CD8-positive, alpha-beta T cell (primary cell): ENCODE measurements at places on chromosomes 2 and 18.
A peak's percentile ranks its signal among the peaks of the same experiment; 100 is the strongest.

DNA sequence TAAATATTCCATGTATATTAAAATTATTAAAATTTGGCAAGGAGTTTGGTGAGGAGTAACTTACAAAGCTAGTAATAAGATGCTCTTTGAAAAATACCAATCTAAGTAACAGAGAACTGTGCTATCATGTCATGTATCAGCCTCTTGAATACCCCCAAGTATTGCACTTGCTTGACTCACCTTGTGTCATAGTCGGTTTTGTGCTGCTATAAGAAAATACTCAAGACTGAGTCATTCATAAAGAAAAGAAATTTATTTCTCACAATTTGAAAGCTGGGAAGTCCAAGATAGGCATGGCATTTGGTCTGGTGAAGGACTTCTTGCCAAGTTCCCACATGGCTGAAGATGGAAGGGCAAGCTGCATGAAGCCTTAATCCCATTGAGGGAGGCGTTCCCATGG lies 179.2 kb downstream of the MEMO1 start:
- DNase-seq: no peak

DNA sequence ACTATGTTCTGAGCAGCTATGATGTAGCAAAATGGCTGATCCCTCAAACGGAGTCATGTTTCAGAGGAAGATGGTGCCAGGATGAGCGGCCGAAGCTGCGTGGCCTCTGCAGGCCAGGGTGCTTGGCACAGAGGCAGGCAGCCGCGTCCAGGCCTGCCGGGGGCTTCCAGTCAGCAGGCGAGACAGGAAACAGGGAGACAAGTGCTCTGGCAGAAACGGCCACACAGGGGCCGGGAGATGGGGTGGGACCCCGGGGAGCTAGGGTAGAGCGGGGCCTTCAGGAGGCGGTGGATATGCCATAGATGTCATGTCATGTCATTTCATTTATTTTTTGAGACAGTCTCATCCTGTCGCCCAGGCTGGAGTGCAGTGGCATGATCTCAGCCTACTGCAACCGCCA lies 50.7 kb downstream of the EIPR1 start:
- DNase-seq: no peak

GRCh38 chr2:31729442-31730092 lies 148.8 kb upstream of the SRD5A2 start:
- DNase-seq: no peak

DNA sequence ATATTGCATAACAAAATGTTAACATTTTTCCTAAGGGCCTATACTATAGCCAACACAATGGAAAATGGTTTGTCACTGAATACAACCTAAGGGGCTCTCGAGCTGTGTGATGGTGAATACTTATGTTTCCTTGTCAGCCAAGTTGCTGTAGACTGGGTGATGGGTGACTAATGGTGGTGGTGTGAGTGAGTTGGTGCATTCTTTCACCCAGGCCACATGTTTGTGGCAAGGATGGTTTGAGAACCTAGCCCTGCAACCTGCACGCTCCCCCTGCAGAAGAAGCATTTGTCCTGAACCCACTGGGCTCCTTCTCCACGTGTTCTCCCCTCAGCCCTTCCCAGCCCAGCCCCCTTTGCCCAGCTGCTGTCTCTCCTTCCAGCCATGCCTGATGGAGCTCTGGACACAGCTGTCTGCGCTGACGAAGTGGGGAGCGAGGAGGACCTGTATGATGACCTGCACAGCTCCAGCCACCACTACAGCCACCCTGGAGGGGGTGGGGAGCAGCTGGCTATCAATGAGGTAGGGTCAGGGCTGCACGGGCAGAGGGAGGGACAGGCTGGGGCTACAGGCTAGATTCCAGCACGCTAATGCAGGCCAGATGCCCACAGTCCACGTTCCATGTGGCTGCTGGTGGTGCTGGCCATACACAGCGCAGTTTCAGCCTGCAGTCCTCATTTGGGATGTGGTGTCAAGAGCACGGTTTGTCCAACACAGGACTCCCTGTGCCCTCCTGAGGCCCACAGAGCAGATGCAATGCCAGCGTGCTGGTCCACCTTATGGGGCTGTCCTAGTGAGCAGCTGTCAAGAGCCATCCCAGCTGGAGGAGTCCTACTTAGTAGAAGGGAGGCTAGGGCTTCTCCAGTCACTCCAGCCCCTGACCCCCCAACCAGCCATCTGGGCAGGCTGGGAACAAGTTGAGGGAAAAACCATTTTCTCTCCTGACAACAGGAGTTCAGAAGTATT lies 65.4 kb downstream of the FAM168B start:
- DNase-seq: peak; percentile 1

- no peak for DNase-seq
These were observed 80.8 kb downstream of the ANKRD44 start for GRCh38 chr2:197229509-197230443.

DNA sequence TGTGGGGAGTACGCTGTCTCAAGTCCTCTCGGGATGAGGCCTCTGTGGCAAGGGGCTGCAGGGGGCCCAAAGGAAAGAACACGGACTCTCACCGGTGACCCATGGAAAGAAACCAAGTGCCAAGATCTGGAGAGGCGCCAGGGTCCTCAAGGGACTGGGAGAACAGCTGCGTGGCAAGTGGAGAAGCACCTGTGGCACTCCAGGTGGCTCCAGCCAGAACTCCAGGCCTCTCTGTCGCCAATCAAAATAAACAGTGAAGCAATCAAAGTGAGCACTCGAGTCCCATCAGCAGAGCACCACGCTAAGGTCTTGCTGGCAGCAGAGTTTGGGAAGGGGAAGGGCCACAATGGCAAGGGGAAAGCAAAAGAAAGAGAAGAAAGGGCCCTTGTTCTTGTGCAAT lies 54.7 kb downstream of the BCL2 start:
- no peak for DNase-seq

- DNase-seq: no peak
These were observed 151.9 kb downstream of the FHOD3 start for GRCh38 chr18:36449451-36449850.

DNA sequence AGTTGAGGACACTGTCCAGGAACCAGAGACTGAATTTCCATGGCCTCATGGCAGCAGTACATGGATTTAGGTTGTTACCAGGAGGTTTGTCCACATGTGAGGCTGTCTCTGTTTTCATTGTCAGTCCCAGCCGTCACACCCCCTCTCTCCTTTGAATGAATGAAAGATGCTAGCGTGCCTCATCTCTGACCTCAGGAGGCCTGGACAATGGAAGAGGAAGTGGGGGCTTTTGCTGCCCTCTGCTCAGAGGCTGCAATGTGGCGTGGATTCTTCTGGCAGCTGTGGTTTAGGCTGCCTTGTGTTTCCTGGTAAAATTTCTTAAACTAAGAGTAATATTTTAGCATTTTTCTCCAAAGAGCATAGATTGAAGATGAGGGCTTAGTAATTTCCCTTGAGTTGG lies 47.5 kb downstream of the RAB31 start:
- DNase-seq: no peak

DNA sequence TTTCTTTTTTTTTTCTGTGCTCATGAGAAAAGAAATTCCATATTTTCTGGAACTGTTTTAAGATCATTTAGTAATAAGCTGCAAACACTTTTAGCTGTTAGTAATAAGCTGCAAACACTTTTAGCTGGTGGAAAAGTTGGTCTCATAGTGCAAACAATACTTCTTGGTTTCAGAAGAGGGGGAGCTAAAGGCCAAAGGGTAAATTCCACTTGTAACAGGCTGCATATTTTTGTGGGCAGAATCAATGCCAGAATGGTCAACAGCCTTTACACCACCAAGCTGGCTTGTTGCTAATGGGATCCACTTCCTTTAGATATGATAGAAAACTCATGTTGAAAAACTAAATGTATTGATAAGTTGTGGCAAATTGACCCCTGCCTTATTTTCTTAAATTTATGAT lies 356.8 kb downstream of the NR4A2 start:
- no peak for DNase-seq

DNA sequence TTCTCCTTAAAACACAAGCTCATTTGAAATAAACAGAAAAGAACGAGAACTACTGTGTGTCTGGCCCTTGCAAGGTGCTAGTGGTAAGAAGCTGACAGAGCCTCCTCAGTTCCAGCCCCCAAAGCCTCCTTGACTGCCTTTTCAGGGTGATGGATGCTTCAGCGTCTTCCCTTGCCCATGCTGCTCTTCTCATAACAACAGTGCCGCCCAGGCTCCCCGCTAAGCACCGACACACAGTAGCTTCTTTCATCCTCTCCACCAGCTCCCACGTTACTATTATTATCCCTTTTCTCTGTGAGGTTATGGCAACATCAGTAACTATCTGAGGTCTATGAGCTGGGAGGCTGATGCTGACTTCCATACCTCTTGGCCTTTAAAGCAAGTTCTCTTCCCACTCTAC lies 418.6 kb downstream of the TSN start:
- DNase-seq: no peak

DNA sequence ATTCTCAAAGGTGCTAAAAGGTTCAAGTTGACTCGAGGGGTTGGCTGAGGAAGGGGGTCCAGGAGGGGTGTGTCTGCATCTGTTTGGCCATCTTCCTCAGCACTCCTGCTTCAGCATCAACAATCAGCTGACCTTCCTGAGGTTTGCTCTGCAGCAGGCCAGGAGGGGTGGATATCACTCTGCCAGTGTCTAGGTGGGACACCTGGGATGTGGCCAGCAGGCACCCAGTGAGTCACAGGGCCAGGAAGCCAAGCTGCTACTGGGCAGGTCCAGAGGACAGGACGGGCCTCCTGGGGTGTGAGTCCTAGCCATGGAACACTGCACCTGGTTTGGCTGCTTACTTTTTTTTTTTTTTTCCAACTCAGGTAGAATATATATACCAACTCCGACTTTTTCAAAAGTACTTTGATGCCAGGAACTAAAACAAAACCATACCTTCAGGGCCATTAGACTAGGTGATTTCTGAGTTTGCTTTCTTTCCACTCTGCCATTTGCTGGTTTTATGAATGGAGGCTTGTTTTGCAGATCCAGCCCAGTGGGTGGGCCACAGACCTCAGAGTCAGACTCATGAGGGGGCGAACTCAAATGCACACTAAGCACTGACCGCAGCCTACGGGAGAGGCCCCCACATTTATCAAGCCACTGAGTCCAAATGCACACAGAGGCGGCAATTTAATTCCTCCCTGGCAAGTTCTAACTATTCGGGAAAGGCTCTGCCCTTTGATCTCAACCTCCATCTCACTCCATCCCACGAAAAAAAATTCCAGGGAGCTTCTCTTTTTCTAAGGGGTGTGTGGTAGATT lies 76.0 kb downstream of the UXS1 start:
- no peak for DNase-seq

DNA sequence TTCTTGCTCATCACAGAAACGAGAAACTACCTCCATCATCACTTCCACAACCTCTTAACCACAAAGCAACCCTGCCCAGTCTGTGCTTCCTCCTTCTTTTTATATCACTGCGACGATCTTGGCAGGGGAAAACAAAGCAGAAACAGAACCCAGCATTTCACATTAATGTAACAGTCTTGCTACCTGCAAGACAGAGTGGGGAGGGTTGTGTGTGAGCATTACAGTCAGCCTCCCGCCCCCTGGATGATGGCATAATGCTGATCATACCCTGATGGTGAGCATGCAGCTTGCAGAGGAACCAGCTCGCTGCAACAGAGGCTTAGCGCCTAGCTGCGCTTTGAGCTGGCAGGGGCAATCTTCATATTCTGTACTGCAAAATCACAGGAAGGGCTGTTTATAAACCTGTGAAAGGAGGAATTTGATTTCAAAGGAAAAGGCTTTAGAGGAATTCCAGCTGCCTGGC lies 376.1 kb downstream of the IRS1 start:
- DNase-seq: no peak

- peak; percentile 26 for DNase-seq
These were observed 1.6 kb upstream of the LPIN1 start for GRCh38 chr2:11744631-11745394.

DNA sequence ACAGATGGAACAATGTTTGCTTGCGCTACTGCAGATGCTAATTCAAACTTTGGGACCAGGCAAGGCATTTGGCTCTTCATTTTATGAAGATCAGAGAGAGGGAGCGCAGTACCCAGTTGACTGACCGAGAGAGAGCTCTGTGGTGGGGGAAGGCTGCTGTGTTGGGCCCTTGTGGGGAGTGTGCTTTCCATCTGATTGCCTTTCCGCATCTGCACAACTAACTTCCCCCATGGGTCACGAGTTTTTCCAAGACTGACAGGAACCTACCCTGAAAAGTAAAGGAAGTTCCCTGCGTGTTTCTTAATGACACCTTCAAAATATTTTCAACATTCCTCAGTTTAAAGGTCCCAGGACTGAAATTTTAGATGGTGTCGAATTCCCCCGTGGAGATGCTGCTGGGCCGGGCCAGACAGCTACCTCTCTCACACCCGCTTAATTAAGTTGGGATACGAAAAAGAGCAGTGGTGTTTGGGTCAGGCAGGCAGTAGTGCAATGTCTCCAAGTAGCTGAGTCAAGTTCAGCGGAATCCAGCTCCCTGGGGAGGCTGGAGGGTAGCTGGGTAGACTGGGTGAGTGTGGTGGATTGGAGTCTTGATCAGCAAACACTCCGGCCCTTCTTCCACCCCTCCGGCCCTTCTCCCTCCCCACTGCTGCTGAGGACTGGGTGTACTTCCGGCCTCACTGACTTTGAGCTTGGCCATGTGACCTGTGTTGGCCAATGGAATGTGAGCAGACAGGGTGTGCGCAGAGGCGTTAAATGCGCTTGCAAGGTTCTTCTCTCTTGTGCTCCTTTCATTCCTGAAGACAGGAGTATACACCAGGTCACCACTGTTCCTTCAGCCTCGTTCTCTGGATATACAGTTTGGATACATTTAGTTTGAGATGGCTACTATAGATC lies 2.3 kb upstream of the ARHGAP25 start:
- no peak for DNase-seq

DNA sequence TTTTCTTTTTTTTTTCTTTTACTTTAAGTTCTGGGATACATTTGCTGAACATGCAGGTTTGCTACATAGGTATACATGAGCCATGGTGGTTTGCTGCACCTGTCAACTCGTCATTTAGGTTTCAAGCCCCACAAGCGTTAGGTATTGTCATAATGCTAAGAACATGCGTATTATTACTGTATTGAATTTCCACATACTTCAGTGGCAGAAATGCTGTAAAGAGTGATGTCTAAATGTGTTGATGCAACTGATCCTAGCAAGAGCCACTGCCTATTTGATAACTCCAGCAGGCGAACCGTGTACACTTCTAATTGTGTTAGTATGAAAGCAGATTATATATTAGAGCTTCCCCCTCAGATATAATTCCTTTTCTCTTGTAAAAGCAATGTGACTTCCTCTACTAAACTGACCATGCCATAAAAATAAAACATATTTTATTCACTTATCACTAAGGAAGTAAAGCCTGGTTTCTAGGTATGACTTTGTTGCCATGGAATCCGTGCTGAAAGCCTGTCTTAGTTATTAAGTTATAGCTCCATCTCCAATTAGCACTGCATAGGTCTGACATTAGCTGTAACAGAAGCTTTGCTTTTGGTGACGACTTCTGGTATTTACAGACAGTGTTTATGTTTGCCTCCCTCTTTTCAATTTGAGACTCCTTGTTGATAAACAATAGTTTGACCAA lies 280.0 kb downstream of the GALR1 start:
- DNase-seq: no peak

- peak; percentile 57 for DNase-seq
These were observed 72.6 kb downstream of the EPAS1 start for GRCh38 chr2:46369783-46370182.

DNA sequence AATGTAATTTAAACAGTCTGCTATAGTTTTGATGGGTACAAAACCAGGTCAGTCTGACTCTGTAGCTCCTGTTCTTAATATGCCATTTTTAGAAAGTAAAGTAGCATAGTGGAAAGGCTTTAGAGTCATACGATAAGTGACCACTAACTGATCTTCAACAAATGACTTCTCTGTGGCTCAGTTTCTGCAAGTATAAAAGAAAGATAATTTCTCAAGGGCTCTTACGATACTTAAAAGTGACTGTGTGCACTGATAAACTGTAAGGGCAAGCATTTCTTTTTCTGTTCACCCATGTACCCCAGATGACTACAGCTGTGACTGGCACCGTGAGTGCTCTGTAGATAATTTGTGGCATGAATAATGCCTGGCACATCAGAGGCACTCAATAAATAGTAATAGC lies 178.7 kb downstream of the LCLAT1 start:
- DNase-seq: no peak
